ENCODE measurements at places on chromosomes 2 and 18. TPM values are rescaled to one million over a fixed set of nuclear protein-coding genes. Genes with fewer than 3 reads are reported as not detected.

- no peak for DNase-seq
These were observed 15.0 kb downstream of the GPR45 start for GRCh38 chr2:105256431-105257047.

DNA sequence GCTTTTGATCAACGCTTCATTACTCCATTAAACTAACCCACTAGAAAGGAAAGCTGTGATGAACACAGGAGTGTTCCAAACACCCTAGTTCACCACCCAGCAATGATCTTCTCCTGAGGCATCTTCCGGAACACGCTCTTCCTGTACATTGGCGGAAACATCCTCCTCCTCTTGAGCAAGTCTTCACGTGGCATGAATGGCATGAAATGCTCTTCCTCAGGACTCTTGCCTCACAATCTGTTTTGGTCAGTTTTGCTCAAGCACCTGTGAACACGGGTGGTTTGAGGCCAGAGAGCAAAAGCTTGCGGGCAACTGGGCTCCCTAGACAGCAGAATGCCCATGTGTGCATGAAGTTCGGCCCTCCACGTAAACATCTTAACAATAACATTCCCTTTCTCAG is 734.2 kb upstream of the SALL3 start:
- DNase-seq, result no peak

GRCh38 chr2:226701052-226701451 is 98.6 kb downstream of the IRS1 start:
- no peak for DNase-seq

GRCh38 chr2:178195390-178196166 is 1.3 kb downstream of the OSBPL6 start:
- no peak for DNase-seq

GRCh38 chr2:67923696-67924095 is 139.1 kb downstream of the C1D start:
- DNase-seq, result no peak

DNA sequence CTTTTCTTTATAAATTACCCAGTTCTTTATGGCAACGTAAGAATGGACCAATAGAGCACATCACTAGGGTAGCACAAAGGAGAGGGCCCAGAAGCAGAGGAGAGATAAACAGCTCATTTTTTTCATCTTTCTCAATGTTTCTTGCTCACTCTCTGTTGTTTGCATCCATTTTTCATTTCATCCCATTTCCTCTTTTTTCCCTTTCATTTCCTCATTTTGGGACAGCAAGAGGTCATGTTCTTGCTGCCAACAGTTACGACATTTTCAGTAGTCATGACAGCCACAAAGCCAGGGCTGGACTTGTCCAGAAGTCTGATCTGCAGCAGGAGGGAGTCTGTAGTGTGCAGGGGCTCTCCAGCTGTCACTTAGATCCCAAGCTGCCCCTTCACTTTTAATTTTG is 52.7 kb upstream of the CYP1B1 start:
- no peak for DNase-seq

- DNase-seq, result no peak
These were observed 365.4 kb upstream of the RGPD4 start for GRCh38 chr2:107461301-107461700.

DNA sequence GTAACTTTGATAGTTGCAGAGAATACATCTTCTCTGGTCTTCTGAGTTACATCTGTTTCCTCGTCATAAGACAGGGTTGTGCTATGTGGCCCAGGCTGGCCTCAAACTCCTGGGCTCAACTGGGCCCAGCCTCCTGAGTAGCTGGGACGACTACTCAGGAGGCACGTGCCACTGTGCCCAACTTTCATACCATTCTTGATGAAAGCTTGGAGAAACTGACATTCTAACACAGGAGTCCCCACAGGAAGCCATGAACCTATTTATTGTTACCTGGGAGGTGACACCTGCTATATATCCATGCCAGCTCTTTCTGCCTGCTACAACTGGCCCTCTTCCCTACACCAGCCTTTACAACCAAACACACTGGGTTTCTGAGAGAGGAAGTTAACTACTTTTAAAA is 19.1 kb downstream of the EIF2AK3 start:
- no peak for DNase-seq

DNA sequence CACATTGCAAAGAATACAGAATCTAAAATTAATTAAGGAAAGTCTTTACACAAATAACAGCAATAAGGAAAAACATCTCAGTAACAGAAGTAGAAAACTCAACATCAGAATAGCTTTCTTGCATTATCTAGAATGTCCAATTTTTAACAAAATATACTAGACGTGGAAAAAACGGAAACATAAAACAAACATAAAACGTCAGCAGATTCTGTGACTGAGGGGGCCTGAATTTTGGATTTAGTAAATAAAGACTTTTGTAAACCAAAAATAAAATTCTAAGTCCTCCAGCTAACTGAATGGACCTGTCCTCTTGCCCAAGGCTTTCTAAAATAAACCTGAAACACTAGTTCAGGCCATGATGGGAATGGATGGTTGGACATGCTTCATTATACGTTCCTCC is 773.5 kb upstream of the LRRTM1 start:
- no peak for DNase-seq

DNA sequence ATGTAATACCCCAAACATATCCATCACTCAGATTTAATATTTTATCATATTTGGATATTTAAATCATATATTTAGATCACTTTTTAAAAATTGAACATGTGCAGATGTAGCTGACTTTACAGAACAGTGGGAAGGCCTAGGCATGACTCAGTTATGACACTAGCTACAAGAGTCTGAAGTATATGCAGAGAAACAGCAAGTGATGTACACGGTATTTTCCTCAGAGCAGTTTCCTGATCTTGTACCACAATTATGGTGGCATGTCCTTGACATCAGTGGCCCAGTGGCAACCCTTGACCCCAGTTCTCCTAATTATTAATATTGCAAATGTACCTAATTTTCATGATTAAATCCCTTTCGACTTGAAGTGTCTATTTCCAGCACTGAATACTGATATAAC is 28.2 kb downstream of the CDKL4 start:
- DNase-seq, result no peak

DNA sequence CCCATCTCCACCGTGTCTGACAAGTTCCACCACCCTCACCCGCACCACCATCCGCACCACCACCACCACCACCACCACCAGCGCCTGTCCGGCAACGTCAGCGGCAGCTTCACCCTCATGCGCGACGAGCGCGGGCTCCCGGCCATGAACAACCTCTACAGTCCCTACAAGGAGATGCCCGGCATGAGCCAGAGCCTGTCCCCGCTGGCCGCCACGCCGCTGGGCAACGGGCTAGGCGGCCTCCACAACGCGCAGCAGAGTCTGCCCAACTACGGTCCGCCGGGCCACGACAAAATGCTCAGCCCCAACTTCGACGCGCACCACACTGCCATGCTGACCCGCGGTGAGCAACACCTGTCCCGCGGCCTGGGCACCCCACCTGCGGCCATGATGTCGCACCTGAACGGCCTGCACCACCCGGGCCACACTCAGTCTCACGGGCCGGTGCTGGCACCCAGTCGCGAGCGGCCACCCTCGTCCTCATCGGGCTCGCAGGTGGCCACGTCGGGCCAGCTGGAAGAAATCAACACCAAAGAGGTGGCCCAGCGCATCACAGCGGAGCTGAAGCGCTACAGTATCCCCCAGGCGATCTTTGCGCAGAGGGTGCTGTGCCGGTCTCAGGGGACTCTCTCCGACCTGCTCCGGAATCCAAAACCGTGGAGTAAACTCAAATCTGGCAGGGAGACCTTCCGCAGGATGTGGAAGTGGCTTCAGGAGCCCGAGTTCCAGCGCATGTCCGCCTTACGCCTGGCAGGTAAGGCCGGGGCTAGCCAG is 1.2 kb downstream of the ONECUT2 start:
- no peak for DNase-seq

CD8B2 gene
- 0.09 TPM for total RNA-seq

TRIM43 gene
- not detected for total RNA-seq

TUBB6 gene
- total RNA-seq, result 257 TPM

WNT6 gene
- 2.1 TPM for total RNA-seq
